ENCODE measurements at places on chromosomes 7 and 10.

DNA sequence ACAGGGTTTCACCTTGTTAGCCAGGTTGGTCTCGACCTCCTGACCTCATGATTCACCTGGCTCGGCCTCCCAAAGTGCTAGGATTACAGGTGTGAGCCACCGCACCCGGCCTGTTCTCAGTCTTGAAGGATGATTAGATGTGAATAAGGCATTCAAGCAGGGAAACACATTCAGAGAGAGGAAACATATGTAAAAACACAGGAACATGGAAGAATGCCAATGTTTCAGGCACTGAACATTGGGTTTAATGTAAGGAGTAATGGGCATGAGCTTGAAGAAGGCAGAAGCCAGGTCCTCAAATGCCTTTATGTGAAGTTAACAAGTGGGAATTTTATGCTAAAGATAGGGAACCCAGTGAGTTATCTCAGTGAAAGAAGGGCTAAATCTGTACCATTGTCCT is 74.3 kb downstream of the ARL4A start:
- DNase-seq: no peak

DNA sequence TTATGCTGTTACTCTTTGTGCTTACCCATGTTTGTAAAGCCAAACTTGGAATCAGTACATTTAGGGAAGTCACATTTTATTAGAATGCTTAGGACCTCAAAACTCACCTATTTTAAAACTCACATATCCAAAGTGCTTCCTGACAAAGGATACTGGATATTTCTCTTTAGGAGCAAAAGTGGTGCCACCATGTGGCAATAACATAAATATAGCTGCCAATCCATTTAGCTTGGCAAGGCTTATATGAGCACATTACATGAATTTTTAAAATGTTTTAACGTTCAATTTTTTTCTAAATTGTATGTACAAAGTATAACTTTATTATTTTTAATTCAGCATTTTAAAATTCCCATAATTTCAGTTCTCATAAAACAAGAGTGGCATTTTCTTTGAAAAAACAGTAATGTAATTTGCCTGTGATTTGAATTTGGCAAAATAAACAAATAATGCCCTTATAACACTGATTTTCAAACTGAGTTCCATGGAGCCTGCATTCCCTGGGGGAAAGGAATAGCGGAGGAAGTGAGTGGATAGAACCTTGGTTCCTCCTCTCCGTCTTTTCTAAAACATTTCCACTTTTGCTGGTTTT is 75.4 kb downstream of the HDAC9 start:
- DNase-seq: no peak

DNA sequence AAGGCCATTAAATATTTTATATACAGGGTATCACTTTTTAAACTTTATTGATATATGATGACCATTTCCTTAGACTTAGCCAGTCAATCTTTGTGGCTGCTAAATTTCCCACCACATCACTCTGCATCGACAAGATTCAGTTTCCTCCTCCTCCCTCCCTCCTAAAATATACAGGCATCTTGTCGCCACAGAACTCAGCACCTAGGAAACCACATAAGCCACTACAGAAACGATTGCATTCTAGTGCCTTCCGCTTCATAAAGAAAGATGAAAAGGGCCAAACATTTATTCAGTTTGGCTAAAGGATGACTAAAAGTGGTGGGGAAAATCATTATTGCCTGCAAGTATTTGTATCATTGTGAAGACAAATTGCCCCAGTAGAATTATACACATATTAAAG is 30.7 kb downstream of the ERCC6 start:
- DNase-seq: peak; percentile 63

DNA sequence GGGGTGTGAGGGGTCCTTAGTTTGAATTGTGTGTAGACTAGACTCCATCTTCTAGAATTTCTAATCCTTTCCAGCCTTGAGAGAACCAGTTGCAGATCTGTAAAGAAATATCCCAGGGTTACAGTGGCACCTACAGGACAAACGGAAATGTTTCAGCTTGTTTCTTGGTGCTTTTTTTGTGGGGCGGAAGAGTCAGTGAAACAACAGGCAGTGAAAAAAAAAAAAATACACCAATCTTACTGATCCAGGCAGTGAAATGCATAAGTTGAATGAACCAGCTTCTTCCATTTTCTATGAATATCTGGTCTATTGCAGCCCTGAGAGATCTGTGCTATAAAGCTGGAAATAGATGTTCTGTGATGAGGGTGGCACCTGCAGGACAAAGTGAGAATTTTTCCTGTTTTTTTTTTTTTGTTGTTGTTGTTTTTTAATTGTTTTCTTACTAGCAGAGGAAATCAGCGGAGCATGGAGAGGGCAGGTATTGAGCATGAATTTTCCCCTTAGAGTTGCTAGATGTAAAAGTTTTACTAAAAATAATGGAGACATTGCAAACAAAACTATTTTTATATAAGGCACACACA is 81.9 kb upstream of the DYNC1I1 start:
- peak; percentile 29 for DNase-seq

DNA sequence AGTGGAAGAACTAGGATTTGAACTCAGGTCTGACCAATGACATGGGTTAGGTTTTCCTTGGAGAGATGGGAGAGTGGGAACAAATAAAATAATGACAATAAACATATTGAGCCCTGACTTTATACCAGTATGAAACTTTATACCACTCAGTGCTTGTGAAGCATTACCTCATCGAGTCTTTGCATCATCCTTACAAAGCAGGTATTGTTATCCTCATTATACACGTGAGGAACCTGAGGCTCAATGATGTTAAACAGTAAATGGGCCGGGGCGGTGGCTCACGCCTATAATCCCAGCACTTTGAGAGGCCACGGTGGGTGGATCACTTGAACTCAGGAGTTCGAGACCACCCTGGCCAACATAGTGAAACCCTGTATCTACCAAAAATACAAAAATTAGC is 47.7 kb downstream of the HHEX start:
- no peak for DNase-seq

- DNase-seq: no peak
These were observed 73.9 kb downstream of the CHCHD3 start for GRCh38 chr7:133007961-133008360.

GRCh38 chr7:584122-584465 is 64.4 kb upstream of the PDGFA start:
- DNase-seq: peak; percentile 94

DNA sequence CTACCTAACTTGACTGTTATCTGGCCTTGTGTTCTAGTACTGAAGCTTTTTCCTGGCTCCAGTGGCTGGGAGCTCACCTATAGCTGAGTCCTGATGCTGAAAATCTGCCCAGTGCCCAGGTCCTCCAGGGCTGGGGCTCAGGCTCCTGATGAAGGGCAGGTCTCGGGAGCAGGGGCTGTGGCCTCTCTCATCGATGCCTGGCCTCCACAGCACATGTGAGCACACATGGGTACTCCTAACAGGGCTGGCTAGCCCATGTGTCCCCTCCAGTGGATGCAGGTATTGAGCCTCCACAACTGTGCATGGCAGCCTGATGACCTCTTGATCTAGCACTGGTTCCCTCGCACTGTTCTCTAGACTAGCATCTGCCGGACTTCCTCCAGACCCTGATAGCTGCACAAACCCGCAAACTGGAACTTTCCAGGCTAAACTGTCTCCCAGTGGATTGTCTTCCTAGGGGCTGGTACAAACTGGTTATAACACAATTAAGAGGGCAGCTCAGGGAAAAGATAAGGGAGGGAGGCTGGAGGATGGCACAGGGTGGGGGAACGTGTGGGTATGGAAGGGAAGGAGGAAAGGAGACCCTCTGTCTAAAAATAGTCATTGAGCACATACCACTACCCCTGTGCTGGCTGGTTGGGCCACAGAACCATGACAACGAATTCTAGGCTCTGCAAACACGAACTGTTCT is 35.1 kb downstream of the PLAC9 start:
- DNase-seq: no peak

- DNase-seq: no peak
These were observed 143.0 kb downstream of the TSPAN12 start for GRCh38 chr7:120714945-120715344.

- no peak for DNase-seq
These were observed 111.6 kb upstream of the MEOX2 start for GRCh38 chr7:15798081-15798480.

DNA sequence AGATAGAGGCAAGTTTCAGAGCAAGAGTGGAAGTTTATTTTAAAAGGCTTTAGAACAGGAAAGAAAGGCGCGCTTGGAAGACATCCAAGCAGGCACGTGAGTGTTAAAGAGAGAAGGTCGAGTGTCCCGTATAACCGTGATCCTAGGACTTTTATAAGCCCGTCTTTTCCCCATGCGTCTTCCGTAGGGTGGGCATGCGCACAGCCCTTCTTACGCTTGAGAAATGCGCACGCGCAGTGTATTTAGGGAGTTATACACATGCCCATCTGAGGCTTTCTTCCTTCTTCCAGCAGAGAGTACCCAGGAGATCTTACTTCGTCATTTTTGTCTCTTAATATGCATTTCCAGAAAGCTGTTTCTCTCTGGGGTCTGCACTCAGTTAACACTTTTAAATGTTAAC is 52.4 kb downstream of the CALD1 start:
- DNase-seq: no peak

- no peak for DNase-seq
These were observed 9.5 kb downstream of the WAPL start for GRCh38 chr10:86512137-86512536.

- DNase-seq: peak; percentile 52
These were observed 143.5 kb downstream of the PIP4K2A start for GRCh38 chr10:22570733-22571430.

DNA sequence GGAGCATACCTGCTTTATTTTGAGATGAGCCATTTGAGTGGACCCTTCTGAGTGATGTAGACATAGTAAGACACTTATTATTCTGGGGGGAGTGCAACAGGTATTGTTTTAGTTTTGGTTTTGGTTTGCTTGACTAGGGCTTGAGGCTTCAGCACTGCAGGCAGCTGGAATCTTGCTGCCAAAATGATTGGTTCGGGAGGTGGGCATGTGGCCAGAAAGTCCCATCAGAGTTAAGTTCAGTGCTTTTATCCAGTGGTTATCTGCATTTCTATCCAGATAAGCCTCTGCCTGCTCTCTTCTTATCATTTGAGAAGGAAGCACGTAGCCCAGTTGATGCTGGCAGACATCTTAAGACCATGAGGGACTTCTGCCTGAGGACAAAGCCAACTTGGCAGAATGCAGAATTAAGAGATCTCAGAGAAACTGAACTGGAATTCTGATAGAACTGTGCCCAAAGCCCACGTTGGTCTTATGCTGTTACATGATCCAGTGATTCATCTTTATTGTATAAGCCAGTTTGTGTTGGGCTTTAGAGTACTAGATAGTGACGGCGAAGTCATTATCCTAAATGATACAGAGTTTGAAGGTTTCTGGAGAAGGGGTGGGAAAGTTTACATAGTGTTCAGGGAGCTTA is 9.6 kb upstream of the JAZF1 start:
- no peak for DNase-seq

- peak; percentile 88 for DNase-seq
These were observed at the start of gene VIM for GRCh38 chr10:17228091-17229015. Gene VIM, plus strand, starts transcription at chr10:17228241. Its CDS starts 1,182 bp downstream, at chr10:17229423.

- no peak for DNase-seq
These were observed 173.3 kb downstream of the PDE1C start for GRCh38 chr7:31896925-31897324.

- DNase-seq: no peak
These were observed 20.0 kb downstream of the LAMB1 start for GRCh38 chr7:107982918-107983389.

DNA sequence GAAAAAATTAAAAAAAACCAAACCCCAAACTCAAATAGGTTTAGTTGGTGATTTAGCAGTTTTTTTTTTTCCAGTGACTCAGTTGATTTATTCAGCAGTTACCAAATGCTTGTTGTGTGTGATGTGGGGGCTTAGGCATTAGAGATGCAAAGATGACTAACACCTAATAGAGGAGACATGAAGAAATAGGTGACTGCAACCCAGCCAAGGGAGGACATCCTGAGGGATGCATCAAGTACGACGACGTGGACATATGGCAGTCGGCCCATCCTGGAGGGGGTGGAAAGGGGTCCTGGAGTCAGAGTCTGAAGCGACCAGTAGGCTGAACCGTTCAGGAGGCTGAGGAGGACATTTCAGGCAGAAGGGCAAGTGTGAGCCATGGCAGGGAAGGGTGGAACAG is 35.5 kb downstream of the LRMDA start:
- no peak for DNase-seq

- no peak for DNase-seq
These were observed 10.7 kb downstream of the CRYGN start for GRCh38 chr7:151429237-151429559.

- DNase-seq: no peak
These were observed 52.0 kb downstream of the P4HA1 start for GRCh38 chr10:73044378-73045285.

DNA sequence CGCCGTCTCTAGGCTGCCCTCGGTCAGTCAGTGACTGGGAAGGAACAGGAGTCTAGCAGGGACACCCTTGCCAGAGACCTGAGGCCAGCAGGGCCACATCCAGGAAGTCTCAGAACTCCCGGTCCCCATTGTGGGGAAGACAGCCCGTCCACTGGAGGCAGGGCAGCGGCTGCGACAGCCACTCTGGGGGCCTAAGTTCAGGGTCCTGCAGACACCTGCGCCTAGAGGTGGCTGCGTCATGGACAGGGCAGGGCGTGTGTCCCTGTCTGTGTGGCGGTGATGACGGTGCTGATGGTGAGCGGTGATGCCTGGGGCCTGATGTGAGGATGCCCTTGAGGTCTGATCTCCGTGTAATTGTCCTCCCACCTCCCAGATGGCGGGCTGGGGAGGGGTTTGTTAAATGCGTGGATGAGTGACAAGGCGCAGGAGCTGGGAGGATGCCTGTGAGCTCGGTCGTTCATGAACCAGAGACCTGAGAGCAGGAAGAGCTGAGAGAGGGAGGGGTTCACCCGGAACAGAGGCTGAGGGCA is 537.9 kb upstream of the FOXK1 start:
- DNase-seq: no peak

GRCh38 chr7:31937982-31938381 is 132.2 kb downstream of the PDE1C start:
- no peak for DNase-seq

- DNase-seq: peak; percentile 51
These were observed 3.5 kb upstream of the CFAP58 start for GRCh38 chr10:104350127-104350635.

- DNase-seq: no peak
These were observed 608.9 kb downstream of the CNTNAP2 start for GRCh38 chr7:146725520-146725919.

DNA sequence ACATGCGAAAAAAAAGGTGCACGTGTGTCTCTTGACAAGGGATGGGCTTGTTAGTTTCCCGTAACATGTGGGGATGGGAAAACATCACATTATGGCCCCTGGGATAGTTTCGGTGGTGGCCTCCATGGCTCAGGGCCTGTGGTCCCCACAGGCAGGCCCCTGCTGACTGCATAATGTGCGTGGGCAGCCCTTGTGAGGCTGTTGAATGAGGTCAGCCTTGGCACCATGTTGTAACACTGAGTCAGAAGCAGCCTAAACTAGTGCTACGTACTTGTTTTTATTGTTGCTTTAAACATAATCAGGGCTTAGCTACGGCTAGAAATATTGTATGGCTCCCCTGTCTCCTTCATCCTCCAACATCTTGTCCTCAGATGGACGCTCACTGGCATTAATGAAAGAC is 80.6 kb downstream of the BEND7 start:
- DNase-seq: no peak

GRCh38 chr7:4725014-4725849 is 43.1 kb downstream of the FOXK1 start:
- peak; percentile 72 for DNase-seq

Measured in activated CD4-positive, alpha-beta T cell treated with anti-CD3 and anti-CD28 coated beads, Interleukin-2, amount 10 ng/mL, durations not matched to agents 7 days and 5 days (primary cell).